ENCODE measurements at places on chromosomes 7 and 10.

- no peak for DNase-seq
Measured at GRCh38 chr7:12746211-12746610, 58.8 kb downstream of the ARL4A start.

GRCh38 chr10:130160775-130161174 is 24.6 kb downstream of the GLRX3 start:
- DNase-seq, result peak; percentile 41

DNA sequence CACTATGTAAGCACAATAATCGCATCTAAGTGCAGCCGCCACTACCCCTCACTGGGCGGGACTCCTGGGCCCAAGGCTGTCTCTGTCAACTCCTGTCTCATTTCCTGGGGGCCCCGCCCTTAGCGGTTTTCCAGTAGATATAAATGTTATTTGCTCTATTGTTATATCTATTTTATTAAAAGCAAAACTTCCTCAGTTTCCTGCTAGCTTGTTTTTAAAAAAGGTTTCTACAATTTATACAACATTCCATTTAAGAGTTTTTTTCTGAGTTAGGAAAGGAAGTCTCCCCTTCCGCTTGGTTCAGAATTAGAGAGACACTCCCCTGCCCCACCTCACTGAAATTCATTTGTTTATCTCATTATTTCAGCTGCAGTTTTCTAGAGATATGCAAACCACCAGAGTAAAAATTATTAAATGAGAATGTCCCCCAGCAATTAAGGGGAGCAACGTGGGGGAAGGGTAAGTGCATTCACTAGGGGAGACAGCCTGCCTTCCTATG is 82.7 kb downstream of the RAMP3 start:
- DNase-seq, result peak; percentile 95

DNA sequence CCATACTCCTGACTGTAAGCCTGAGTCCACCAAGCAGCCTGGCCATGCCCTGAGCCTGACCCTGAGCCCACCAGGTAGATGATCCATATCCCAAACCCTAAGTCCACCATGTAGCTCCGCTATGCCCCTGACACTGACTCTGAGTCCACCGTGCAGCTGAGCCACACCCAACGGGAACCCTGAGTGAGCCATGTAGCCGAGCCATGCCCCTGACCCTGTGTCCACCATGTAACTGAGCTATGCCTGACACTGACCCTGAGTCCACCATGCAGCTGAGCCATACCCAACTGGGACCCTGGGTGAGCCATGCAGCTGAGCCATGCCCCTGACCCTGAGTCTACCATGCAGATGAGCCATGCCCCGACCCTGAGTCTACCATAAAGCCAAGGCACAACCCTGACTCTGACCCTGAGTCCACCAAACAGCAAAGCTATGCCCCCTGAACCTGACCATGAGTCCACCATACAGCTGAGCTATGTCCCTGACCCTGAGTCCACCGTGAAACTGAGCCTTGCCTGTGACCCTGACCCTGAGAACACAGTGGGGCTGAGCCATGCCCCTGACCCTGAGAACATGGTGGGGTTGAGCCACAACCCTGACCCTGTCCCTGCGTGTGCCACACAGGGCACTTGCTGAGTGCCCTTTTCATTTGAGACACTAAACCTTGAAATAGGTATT is 299.8 kb downstream of the TNS3 start:
- DNase-seq, result no peak

GRCh38 chr7:100142461-100142860 is 6.3 kb upstream of the LAMTOR4 start:
- no peak for DNase-seq

- no peak for DNase-seq
Measured at GRCh38 chr7:99167072-99167471, 23.2 kb upstream of the SMURF1 start.

DNA sequence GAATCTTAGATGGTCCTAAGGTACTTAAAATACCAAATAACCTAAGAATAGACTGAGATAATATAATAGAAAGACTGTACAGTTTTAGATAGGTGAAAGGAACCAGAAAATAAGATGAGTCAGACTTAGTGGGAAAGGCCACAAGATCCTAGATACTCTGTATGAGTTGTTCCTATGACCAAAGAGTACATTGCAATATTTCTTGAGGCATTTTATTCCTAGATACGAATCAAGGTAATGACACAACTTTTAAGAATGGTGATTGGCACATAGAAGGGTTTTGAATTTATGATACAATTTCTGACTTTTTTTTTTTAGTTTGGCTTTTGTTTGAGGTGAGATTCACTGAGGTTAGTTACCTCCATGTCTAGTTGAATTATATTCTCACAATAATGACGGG is 30.2 kb downstream of the MGAM start:
- no peak for DNase-seq

GRCh38 chr7:47393406-47393805 is 188.5 kb downstream of the TNS3 start:
- no peak for DNase-seq

- peak; percentile 76 for DNase-seq
Measured at GRCh38 chr10:75187961-75188426, 22.6 kb upstream of the VDAC2 start.

- no peak for DNase-seq
Measured at GRCh38 chr7:93097388-93097787, 20.4 kb downstream of the SAMD9 start.

- no peak for DNase-seq
Measured at GRCh38 chr7:126685596-126685995, 567.1 kb downstream of the GRM8 start.

DNA sequence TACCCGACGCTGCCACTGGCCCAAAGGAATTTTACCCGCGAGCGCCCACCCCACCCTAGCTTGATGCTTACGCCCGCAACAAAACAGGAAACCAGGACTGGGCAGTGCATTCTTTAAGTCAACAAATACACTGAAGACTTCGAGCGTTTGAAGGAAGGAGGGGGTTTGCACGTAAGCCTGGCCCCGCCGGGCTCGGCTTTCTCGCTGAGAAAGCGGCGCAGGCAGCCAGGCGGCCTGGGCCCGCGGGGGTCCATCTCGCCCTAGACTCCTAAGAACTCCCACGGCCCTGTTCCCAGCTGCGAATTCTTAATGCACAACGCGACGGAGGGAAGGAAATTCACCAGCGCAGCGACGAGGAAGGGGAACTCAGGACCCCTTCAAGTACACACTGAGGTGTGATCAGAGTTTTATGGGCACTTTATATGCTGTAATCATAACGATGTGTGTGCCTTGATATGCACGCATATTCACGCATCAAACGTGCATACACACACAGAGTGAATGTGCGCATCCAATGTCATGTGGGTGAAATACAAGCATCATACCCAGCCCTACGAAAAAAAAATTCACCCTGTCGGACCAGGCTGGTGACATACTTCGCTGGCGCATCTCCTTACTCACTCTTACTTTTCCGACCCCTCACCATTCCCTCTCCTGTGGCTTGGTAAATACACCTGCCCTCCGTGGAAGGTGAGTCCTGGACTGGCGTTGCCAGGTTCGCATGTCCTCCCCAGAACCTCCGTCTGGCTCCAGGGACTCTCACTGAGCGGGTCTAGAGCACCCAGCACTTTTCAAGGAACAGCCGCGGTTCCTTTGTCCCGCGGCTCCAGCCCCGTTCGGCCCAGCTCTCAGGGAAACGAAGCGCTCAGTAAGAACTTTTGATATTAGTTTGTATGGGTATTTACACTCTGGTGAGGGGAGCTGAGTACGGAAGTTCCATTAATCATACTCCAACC is 5.7 kb upstream of the HOXA13 start:
- DNase-seq, result no peak

GRCh38 chr7:991729-992656 is 9.0 kb downstream of the CYP2W1 start:
- DNase-seq, result no peak

DNA sequence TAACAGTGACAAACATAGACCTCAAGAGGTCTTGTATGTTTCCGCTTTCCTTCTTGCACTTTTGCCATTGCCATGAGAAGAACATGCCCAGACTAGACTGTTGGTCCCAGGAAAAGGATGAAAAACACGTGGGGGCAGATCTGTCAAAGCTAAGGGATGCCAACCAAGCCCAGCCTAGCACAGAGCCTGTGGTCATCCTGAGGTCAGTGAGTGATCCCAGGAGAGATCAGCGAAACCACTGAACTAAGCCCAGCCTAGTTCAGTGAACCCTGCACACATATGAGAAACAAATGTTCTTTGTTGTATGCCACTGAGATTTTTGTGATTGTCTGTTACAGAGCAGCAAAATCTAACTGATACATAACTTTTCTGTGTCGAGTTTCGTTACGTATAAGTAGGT is 718.8 kb downstream of the MAGI2 start:
- no peak for DNase-seq

DNA sequence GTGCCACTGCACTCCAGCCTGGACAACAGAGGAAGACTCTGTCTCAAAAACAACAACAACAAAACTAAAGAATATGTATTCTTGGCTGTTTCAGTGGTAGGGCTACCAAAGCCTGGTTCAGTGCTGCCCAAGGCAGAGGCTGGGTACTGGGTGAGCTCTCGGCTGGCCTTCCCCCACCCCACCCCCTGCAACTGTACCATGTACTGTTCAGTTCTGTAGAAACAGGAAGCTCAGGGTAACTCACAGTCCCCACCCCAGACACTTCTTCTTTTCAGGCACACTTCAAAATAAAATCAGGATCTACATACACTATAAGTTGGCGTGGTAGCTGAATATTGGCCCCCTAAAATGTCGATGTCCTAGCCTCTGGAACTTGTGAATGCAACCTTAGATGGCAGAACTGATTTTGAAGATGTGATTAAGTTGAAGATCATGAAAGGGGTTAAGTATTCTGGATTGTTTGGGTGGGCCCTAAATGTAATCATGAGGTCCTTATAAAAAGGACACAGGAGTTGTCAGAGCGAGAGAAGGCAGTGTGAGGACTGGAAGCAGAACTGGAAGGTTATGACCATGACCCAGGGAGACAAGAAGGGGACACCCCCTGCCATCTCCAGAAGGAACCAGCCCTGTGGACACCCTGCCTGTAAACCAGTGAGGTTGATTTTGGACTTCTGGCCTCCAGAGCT is 31.2 kb downstream of the TBXAS1 start:
- no peak for DNase-seq

- DNase-seq, result no peak
Measured at GRCh38 chr10:96505150-96506136, 8.3 kb downstream of the TLL2 start.

GRCh38 chr7:30965883-30966282 is 2.1 kb downstream of the GHRHR start:
- DNase-seq, result no peak

DNA sequence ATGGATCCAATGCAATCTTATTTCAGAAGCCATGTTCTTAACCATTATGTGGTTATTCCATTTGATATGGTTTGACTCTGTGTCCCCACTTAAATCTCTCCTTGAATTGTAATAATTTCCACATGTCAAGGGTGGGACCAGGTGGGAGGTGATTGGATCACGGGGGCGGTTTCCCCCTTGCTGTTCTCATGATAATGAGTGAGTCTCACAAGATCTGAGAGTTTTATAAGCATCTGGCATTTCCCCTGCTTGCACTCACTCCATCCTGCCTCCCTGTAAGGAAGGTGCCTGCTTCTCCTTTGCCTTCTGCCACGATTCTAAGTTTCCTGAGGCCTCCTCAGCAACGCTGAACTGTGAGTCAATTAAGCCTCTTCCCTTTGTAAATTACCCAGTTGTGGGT is 32.0 kb upstream of the TSPAN13 start:
- no peak for DNase-seq

- peak; percentile 86 for DNase-seq
Measured at GRCh38 chr7:99392659-99393354, 15.6 kb downstream of the PDAP1 start.

GRCh38 chr7:96080027-96080426 is 241.9 kb downstream of the SLC25A13 start:
- no peak for DNase-seq

GRCh38 chr10:72298592-72299519 is 25.1 kb downstream of the DDIT4 start:
- no peak for DNase-seq

- no peak for DNase-seq
Measured at GRCh38 chr10:63801166-63801565, 280.0 kb downstream of the REEP3 start.

DNA sequence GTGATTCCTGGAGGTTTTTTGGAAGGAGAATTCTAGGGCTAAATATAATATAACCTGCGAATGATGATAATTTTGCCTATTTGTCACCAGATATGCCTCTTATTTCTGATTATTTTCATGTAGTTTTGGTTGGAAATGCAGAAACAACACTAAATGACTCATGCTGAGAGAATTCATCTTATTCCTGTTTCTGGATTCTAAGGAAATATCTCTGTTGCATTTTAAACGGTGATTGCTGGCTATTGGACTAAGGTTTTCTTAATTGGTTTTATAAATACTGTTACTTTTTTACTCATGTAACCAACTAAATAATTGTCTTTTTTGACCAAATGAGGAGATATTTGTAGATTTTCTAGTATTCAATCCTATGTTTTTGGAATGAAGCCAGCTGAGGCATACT is 204.9 kb upstream of the NPSR1 start:
- no peak for DNase-seq

DNA sequence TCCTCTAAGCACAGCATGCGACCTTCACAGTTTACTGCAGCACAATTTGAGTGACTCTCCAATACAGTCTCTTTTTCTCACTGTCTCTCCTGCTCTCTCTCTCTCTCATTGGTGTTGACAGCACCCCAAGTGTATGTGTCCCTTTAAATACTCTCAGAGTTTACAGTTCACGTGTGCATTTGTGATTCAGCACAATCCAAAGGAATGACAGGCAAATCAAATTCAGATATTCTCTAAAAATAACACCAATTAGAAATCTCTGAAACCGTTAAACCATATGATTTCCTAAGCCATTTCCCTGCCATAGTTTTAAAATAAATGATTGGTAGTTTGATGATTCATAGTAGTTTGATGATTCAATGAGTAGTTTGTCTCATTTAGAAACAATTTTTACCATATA is 104.0 kb upstream of the GAD2 start:
- no peak for DNase-seq

DNA sequence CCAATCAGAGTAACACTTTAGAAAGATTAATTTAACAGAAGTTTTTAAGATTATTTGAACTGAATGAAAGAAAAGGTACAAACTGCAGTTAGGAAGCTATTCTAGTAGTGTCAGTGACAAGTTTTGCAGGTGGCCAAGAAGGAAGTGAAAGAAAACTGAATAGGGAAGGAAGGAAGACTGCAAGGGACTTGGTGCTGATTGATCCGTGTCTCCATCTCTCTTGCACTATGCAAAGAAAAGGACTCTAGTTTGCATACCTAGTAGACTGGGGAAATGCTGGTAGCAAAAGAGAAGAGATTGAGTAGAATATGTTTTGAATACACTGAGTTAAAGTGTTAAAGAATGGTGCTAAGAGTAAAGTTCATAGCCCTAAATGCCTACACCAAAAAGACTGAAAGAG is 33.0 kb downstream of the OR6V1 start:
- DNase-seq, result no peak

GRCh38 chr10:88389456-88389855 is 193.7 kb downstream of the RNLS start:
- DNase-seq, result peak; percentile 67

DNA sequence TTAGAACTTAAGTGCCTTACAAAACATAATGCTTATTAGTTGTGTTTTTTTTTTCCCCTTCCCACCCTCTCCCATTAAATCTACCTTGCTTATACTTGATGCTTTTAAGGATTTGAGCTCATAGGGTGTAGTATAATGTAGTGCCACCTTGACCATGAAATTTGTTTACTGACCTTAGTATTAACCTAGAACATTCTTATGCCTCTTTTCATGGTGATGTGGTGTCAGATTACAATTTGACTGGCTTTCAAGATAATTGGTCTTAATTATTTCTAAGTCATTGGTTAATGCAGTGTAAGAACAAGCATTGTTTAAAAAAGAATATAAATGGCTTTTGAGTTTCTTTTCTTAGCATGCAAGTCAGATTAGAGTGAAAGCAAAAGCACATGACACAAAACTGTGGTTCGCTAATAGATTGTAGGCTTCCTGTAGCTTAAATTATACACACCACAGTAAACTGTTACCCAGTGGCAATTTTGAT is 61.8 kb downstream of the ADD3 start:
- no peak for DNase-seq
